ENCODE measurements at places on chromosomes 5 and 9.

DNA sequence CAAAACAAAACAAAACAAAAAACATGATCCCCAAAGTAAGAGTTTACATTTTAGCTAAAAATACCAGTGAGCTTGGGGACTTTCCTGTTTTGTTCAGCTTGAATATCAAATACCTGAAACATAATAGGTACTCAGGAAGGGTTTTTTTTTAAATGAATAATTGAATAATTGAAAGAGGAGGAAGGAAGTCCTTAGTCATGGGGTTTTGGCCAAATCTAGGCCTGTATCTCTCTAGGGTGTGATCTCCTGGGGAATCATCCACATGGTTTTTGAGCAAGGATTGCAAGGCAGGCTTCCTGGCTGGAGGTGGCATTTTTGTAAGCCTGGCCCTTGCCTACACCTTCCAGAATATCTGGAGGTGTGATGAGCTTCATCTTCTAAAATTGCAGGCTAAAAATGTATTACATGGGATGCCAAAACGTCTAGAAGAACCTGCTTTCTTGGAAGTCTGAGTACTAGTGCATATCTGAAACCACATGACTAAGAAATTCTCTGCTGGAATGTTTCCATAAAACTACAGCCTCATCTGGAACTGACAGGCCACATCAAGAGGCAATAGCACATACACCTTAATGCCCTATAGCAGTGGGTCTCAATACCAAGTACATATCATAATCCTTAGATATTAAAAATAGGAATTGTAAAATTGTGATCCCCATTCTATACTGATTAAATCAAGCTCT, 10.4 kb downstream of the C9 start:
- DNase-seq: no peak

- DNase-seq: no peak
Observed at GRCh38 chr5:1299961-1300360, 5.1 kb upstream of the TERT start.

DNA sequence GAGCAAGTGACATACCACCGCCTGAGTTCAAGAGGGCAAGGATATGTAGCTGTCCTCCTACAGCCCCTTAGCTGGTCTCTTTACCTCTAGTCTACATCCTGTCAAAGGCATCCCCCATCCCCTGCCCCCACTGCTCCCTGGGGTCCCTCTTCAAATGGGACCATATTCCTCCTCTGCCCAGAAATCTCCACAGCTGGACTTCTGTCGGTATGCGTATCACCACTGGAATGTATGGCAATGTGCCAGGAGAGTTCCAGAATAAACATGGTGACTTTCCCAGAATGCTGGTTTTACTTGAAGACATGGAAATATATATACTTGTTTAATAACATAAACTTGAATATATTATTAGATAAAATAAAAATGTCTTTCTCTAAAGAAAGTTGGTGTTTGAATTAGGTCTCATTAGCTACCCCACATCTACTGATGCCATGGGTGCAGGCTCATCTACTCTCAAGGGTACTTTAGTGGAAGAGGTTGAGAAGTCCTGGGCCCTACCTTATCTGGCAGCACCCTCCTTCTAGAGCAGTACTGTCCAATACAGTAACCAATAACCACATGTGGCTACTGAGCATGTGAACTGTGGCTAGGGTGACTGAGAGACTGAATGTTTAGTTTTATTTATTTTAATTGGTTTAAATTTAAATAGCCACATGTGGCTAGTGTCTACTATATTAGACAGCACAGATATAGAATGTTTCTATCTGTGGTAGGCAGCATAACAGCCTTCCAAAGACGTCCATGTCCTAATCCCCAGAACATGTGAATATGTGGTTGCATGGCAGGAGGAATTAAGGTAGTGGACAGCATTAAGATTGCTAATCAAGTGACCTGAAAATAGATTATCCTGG, 181.7 kb upstream of the SLC30A5 start:
- peak; percentile 40 for DNase-seq

- DNase-seq: no peak
Observed at GRCh38 chr5:40365342-40366330, 314.1 kb upstream of the PTGER4 start.

- no peak for DNase-seq
Observed at GRCh38 chr9:3498691-3499090, 27.1 kb downstream of the RFX3 start.

DNA sequence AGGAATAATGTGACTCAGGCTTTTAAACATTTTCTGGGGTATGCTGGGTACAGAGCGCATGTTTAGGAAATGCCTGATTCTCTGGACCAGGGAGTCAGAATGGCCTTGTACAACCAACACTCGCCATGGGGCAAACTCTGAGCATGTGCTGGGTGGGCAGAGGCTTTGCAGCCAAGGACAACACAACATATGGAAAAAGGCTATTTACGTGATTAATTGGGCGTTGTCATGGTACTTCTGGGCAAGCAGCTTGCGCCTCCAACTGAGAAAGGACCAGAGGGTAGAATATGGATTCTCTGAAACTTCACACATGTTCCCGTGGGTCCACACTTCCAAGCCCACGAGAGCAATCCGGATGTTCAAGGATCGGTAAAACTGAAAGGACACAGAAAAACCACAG, 49.1 kb downstream of the NIPAL4 start:
- DNase-seq: no peak

- DNase-seq: no peak
Observed at GRCh38 chr5:93342563-93343061, 238.4 kb downstream of the NR2F1-AS1 start.

DNA sequence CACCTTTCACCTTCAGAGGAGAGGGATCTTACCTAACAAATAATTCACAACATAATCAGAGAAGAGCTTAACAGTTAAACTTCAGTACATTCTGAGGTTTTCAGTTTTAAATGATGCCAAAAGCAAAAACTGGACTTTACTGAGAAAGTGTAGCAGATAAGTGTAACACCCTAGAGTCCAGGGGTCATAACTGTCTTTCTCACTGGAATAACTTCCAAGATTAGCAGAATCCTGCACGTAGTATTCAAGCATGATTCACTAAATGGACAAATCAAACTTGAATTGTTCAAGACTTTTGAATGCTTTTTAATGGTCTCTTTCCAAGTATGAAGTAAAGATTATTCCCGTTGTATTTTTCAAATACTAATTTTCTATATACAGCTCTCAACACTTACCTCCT, 180.1 kb upstream of the NREP start:
- DNase-seq: no peak

DNA sequence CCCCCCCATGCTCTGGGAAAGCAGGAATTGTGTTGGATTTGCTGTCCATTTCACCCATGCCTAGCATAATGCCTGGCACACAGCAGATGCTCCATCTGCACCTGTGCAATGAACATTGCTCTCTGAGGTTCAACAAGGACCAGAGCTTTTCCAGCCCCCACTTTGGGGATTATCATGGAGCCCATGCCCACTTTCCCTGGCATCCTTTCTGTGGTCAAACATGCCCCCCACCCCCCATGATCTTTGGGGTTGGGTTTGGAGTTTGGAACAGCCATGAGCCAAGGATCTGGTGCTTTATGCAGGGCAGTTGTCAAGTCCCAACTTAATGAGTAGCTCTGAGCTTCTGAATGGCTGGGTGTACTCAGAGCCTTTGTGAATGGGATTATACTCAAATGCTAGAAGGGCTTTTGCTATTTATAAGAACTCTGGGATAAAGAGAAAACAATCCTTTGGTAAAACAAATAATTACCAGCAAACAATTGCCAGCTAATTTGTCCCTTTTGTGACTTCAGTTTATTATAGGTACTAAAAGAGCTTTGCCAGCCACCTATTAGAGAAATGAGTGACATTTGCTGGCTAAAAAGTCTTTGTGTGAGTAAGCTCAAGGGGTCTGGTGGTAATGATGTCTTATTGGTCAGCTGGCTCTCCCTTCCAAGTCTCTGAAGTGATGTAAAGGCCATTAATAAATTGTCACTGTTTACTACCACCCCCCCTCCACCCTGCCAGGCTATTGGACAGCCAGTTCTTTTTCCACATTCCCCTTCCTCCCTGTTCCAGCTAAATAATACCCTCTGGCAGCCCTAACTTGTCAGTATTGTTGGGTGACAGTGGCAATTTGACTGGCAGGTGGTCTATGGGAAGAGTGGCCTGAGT, 182.3 kb downstream of the MACROH2A1 start:
- no peak for DNase-seq

DNA sequence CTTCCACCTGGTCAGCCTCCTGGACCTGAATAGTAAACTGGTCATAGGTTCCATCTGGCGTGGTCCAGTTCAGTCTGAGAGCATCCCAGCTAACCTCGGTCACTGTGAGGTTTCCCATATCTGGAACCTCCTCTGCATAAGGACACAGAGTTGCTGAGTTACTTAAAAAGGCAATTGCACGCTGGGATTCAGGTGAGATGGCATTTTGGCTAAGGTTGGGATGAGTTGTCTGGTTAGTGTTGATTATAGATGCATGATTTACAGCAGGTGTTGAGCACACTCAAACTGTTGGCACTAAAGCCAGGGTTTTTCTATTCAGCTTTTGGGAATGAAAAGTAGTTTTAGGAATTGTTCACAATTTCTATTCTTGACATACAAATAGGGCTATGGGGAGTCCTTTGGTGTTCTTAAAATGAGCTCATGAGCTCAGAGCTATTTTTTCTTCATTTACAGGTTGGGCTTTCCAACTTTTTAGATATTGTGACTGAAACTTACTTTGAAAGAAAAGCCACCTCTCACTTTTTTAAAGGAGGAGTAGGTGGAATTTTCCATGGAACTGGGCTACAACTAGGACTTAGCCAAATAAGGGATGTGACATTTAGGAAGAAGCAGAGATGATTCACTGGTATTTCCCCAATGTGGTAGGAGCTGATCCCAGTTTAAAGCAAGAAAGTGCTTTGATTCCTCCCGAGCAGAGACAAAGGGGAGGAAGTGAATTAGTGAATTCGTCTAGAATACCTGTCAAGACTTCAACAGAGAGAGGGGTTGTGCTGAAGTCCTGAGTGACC, 54.7 kb downstream of the TNC start:
- no peak for DNase-seq

DNA sequence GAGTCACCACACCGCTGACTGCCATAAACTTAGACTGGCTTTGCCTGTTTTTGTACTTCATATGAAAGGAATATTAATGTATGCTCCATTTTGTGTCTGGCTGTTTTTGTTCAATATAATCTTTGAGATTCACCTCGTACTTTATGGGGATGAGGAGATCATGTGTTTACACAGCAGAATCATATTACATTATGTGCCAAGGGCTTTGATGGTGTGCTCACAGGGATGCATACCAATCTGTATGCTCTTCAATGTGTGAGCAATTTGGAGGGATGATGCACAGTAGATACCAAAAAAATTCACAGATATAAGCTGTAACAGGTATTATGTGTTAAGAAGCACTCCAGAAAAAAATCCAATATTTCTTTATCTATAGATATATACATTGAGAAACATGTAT, 113.7 kb downstream of the GABRB2 start:
- no peak for DNase-seq

GRCh38 chr9:85349046-85349445, 392.7 kb downstream of the AGTPBP1 start:
- DNase-seq: no peak

GRCh38 chr5:40616781-40617180, 62.9 kb upstream of the PTGER4 start:
- no peak for DNase-seq

DNA sequence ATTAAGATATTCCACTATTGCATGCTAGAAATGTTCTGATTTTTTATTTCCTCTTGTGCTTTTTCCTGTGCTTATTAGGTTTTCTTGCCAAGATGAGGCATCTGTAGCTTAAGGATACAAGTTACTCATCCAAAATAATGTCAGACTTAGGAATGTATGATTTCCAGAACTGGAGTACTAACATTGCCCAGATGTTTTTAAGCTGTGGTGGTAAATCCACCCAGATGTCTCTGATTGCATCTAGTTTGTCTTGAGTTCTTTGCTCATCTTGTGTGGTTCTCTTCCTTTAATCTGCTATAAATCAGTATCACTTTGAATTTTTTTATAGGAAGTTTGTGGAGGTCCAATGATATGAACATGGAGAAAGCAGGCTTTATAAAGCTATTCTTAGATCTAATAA, 337.5 kb upstream of the ZNF608 start:
- DNase-seq: no peak

GRCh38 chr9:33130961-33131789, 36.0 kb downstream of the B4GALT1 start:
- peak; percentile 4 for DNase-seq

DNA sequence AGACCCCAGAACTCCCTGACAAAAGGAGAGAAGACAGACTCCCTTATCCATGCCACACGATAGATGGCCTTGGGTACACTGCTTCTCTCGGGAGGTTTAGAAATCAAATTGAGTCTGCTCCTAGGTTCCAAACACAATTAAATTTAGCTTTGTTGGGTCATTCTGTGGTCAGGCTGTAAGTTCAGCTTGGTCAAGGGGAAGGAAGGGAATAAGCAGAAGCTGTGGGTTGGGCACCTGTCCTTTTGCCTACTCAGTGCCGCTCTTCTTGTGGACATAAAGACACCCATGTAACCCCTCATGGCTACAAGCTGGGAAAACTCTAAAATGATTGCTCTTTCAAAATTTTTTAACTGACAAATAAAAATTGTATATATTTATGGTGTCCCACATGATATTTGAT, 19.1 kb upstream of the AK3 start:
- DNase-seq: no peak

DNA sequence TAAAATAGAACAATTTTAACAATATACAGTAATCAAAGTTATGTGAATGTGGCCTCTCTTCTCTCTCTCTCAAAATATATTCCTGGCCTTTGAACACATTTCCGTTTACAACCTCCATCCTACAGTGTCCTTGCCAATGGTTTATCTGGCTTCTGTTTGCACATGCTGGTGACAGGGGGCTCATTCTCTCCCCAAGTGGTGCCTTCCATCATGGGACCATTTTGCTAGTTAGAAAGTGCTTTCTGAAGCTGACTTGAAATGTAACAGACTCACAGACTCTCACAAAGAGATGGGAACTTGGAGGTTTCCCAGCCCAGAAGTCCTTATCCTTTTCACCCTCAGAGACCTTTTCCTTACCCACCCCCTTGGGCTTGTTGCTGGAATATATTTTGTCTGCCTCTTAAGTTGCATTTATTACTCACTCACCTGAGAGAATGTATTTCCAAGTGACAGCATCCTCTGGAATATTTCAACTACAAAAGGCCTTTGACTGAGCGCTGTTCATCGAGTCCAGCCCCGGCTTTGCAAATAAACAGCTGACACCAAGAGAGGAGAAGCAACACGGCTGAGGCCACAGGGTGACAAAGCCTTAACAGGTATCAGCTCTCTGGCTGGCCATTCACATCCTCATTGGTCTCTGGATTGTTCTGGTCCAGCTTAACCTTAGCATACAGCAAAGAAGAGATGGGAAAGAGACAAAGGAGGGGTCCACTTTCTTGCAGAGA, 17.5 kb upstream of the ALDH1B1 start:
- no peak for DNase-seq

DNA sequence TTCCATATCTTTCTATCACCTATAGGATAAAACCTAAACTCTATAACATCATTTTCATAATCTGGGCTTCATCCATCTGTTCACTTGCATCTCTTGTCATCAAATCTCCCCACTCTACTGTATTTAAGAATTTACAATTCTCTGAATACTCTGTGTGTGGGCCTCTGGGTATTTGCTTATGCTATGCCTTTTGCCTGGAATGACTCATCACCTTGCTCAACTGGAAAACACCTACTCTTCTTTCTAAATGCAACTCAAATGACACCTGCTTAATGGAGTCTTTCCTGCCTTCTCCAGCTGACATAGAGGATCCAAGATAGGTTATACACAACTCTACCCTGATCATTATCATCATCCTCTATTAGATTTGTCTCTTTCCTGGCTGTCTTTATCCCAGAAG, 421.7 kb downstream of the SPATA31D1 start:
- DNase-seq: no peak

GRCh38 chr9:90965226-90966030, 163.8 kb downstream of the SYK start:
- DNase-seq: no peak

- no peak for DNase-seq
Observed at GRCh38 chr5:172322028-172322965, 38.7 kb upstream of the UBTD2 start.

Measured in right hindlimb (tissue), 1 donor.